ENCODE measurements at places on chromosomes 2 and 18.

DNA sequence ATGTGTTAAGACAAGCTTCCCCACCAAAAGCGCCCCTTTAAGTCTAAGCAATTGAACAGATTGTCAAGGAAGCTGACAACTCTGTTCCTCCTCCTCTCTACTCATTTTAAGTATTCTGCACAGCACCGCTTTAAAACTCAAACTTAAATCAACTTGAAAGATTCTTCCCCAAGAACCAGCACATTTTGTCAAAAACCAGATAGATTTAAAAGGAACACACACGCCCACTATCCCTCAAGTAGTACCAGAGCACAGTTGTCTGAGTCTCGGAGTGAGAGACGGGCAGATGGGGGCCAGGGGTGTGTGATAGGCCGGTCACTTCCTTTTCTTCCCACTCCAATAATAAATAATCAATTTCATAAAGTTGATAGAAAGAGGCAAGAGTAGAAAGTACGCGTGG lies 67.7 kb upstream of the POU3F3 start:
- no peak for DNase-seq

DNA sequence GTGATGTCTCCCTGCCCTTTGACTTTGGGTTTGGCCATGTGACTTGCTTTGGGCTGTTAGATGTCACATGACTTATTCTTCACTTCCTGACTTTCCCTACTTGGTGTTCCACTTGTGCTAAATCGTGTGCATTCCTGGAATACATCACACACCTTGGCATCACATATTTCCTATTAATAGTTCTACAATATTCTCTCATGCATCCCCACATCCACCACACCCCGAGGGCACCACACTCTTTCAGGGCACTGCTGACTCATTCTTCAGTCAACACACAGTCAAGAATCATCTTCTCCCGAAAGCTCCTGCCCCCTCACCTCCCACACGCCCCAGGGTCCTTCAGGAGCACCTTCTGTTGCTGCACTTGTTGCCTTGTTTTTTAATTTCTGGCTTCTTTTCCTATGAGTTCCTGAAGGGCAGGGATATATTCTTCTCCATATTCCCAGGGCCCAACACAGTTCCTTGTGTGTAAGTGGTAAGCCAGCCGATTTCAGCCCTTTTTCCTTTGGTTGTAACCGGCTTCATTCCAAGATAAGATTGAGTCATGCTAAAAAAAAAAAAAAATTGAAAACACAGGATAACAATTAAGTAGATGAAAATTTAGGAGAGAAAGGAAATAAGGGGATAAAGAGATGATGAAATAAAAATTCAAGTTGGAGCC lies 341.4 kb downstream of the SLC4A3 start:
- DNase-seq: no peak

DNA sequence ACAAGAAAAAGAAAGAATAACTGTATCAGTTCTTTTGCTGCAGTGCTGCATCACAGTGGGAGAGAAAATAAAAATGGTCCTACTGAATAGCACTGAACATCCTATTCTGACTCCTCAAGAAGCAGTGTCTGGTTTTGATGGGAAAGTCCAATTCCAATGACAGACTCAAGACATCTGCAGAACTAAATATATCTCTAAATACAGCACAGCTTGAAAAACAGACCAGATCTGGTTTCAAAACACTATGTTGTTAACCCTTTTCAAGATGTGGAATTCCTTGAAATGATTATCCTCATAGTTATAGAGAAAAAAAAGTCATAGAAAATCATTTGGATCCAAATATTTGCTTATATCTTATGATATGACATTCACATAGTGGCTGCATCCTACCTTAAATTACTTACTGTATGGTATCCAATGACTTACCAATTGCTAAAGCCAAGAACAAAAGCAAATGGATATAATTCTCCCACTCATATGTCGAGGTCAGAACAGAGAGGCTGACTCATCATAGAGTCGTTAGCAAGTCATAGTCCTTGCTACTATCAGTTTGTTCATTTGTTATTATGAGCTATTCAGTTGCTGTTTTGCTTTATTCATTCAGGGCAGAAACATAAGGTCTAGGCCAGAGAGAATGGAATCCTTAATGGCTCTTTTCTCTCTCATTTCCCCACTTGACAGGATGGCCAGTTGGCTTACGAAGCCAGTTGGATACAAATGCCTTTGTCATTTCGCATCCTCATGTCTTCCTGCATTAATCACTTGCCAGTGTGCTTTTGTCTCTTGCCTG lies 62.5 kb upstream of the ACVR2A start:
- no peak for DNase-seq

GRCh38 chr2:165609672-165610071 lies 140.2 kb downstream of the CSRNP3 start:
- DNase-seq: no peak

GRCh38 chr2:6881046-6881445 lies 3.5 kb downstream of the RSAD2 start:
- no peak for DNase-seq

- no peak for DNase-seq
These were observed 2.5 kb downstream of the TGFA start for GRCh38 chr2:70551167-70551566.

DNA sequence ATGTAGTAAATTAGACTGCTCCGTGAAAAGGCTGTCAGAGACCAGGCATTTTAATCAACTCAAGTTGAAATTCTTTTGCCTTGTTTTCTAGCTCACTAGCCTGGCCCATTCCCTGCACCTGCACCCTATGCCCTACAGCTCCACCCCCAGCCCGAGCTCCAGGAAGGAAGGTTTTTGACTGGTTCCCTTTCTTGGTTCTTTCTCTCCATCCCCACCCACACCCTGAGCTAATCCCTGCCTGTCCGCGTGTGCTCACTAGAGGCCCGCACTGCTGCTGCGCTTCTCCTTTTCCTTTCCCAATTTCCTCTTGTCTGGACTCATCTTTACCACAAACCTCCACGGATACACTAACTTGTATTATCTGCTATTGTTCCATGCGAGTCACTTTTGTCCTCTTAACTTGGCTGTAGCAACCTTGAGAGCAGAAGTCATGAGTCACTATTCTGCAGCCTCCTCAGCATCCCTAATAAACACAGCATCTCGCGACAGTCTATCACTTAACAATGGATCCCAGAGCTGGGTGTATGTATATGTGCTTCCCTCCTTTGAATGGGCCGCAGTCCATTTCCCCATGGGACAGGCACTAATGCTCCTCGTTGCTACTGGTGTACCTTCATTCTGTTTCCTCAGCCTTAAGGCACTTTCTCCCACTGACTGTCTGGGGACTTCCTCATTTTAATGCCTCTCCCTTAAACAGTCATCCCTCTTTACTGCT lies 36.5 kb downstream of the COLEC12 start:
- DNase-seq: no peak

DNA sequence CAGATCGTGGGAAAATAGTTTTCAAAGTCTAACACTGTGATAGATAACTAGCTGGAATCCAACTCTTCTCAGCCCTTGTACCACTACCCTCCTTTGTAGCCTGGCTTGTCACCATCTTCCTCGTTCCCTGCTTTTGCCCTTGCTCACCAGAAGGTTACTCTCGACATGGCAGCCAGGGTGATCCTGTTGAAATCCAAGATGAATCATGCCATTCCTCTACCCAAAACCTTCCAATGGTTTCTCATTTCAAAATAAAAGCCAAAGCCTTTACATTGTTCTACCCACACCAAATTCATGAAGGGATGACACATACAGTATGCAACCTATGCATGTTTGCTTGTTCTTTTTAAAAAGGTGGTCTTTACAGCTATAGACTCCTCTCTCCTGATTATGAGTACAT lies 45.7 kb downstream of the STAT4 start:
- DNase-seq: no peak

GRCh38 chr2:54228945-54229344 lies 27.1 kb downstream of the TSPYL6 start:
- DNase-seq: no peak

- no peak for DNase-seq
These were observed 29.0 kb downstream of the SERPINB5 start for GRCh38 chr18:63505566-63506335.

DNA sequence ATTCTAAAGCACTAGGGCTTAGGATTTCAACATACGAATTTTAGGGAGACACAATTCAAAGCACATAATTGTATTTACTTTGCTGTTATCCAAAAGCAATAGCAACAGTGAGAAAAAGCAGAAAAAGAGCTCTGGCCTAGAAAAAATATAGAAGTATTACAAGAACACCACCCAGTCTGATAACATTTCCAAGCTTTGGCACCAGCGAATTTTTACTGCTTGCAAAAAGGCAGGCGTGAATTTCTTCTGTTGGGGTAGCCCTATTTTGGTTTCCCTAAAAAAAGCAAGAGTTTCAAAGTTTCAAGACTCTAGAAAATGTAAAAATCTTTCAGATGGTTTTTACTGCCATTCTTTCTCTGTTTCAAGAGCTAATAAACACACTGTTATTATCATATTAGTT lies 292.7 kb downstream of the DPP10 start:
- no peak for DNase-seq

- no peak for DNase-seq
These were observed 101.2 kb downstream of the UBR3 start for GRCh38 chr2:169928463-169928864.

- no peak for DNase-seq
These were observed 24.2 kb upstream of the CPO start for GRCh38 chr2:206915121-206915520.

Data from stimulated activated CD8-positive, alpha-beta memory T cell treated with anti-CD3 and anti-CD28 coated beads, Interleukin-4, amount 100 ng/mL, for 4 hours (primary cell).